ENCODE measurements at places on chromosomes 7 and 10.
A peak's percentile ranks its signal among the peaks of the same experiment; 100 is the strongest.

DNA sequence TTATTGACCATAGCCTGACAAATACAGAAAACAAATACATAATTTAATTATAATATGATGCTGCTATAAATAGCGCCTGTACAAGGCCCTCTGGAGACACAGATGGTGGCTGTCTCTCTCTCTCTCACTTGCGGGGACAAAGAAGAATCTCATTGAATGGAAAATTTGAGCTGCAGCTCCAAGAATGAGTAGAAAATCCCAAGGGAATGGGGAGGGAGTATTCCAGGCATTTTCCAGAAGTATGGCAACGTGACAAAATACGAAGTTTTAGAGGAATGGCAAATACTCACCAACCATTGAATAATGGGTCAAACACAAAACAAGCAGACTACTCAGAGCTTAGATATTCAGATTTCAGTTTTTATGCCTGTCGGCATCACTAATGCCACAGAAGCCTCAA, 179.9 kb downstream of the NRP1 start:
- no peak for DNase-seq

DNA sequence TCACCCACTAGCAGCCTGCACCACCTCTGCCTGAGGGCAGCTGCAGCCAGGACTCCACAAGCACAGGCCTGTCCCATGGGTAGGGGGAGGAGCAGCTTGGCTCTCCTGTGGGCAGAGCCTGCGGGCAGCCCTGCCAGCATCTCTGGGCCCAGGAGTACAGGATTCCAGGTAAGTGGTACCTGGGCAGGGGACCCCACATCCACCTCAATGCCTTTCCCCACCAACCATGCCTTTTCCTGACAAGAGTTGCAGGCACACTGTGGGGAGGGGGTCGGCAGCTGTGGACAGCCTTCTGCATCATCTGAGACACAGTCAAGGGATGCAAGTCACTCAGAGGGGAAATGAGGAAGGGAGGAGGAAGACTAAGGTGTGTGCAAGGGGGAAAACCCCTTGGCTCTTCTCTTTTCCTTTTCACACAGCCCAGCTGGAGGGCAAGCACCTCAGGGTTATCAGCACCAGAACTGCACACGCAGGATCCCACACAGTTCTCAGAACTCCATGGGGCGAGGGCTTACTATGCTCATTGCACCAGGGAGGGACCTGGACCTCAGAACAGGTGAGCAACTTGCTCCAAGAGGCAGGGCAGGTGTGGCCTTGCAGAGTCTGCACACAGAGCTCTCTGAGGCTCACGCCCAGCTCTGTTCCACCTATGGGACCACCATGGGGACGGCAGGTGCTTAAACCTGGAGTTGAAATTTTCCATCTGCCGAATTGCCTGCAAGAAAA, 16.5 kb upstream of the ANTXRL start:
- DNase-seq: no peak

DNA sequence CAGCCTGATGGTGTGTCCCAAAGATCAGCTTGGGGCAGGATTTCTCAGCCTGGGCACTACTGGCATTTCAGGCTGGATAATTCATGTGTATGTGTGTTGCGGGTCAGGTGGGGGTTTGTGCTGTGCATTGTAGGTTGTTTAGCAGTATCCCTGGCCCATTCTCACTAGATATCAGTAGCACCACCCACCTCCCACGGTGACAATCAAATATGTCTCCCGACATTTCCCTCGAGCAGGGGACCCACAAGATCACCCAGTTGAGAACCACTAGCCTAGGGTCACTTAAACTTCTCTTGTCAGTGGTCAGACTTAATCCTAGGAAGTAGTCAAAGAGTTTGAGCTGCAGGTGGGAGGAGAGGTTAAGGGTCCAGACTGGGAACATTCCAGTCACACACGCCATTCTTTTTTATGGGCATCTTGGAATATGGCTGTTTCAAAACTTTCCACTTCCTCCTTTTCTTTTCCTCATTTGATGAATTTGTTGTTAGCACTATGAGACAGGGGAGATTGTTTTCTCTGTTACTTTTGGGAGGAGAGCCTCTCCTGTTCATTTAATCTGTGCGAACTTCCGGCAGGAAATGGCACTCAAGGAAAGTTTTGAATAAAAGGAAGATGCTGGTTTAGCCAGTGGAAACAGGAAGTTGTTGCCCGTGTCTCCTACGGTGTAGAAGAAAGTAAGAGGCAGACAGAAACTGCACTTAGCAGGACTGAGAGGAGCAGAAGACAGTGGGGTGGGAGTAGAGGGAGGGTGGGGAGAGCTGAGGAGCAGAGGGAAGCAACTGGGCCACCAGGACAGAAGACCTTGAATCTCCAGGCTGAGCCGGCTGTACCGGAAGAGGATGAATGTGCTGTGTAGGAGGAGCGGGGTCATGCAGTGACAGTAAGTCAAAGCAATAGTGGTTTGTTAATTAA, 17.6 kb upstream of the EXOC6 start:
- no peak for DNase-seq

- DNase-seq: peak; percentile 9
These were observed 45.4 kb downstream of the NAMPT start for GRCh38 chr7:106239406-106239805.

DNA sequence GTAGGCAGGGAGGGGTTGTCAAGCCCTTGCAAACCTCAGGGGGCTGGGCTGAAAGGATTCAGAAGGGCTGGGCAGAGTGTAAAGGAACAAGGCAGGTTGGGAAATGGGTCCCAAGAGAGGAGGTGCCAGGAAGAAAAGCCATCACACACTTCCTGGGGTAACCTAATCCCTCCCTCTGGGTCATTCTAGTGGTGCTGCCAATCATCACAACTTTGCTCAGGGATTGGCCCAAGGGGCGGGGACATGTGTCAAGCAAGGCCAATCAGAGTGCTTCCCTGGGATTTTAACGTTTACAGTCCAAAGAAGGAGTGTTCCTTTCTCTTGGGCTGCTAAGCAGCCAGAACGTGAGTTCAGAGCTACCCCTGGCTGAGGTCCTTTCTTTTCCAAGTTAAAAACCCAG, 57.1 kb upstream of the NPTX2 start:
- no peak for DNase-seq

DNA sequence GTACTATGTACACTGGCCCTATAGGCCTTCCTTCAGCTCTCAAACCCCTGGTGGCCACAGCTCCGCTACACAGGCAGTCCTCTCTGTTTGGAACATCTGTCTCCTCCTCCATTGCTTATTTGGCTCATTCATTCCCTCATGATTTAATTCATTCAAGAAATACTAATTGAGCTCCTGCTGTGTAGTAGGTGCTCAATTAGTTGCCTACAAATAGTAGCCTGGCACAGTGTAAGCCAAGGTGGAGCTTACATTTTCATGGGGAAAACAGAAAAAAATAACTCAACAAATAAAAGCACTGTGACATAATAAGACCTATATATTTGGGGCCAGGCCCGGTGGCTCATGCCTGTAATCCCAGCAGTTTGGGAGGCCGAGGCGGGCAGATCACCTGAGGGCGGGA, 3.4 kb upstream of the FIS1 start:
- DNase-seq: no peak

DNA sequence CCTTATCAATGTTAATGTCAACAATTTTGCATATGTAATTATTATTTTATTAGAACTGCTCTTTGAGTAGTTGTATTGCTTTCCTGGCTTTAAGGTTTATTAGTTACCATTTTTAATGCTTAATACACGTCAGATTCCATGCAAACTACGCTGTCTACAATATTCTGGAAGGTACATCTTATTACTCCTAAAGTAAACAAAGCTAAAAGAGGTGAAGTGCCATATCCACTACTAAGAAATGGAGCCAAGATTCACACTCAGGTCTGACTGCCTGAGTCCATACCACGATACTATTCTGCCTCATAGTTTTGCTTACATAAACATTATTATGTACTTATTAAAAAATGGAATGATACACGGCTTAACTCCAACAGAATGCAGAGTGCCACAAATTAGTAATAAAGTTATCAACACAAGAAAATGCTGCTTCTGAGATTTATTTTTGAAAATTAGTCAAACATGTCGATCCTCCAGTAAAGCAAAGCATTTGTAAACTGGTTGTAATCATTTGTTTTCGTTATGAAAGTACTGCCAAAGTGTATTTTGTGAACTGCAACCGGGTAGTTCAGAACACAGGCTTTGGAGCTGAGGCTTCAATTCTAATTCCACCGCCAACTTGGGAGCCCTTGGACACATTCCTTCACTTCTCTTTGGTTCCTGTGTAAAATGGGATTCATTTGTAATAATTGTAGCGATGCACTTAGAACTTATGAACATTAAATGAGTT, 1.1 kb upstream of the DMTF1 start:
- no peak for DNase-seq

GRCh38 chr10:42989481-42989921, 87.4 kb upstream of the RET start:
- no peak for DNase-seq

DNA sequence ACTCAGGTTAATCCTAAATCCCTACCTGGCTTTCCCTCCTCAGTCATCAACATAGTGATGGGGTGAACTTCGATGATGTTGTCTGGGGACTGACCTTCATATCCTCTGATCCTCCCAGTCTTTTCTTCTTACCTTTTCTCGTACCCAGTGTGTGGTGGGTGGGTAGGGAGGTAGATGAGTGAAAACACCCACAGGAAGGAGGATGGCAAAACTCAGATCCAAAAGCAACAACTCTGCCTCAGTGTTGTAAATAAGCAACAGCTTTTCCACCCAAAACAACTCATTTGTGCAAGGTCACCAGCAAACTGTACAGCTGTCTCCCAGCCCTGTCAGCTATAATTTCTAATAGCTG, 38.6 kb downstream of the VOPP1 start:
- DNase-seq: no peak

- no peak for DNase-seq
These were observed 51.0 kb downstream of the HHEX start for GRCh38 chr10:92740762-92741161.

- peak; percentile 19 for DNase-seq
These were observed 90.2 kb downstream of the IPMK start for GRCh38 chr10:58177362-58177947.

DNA sequence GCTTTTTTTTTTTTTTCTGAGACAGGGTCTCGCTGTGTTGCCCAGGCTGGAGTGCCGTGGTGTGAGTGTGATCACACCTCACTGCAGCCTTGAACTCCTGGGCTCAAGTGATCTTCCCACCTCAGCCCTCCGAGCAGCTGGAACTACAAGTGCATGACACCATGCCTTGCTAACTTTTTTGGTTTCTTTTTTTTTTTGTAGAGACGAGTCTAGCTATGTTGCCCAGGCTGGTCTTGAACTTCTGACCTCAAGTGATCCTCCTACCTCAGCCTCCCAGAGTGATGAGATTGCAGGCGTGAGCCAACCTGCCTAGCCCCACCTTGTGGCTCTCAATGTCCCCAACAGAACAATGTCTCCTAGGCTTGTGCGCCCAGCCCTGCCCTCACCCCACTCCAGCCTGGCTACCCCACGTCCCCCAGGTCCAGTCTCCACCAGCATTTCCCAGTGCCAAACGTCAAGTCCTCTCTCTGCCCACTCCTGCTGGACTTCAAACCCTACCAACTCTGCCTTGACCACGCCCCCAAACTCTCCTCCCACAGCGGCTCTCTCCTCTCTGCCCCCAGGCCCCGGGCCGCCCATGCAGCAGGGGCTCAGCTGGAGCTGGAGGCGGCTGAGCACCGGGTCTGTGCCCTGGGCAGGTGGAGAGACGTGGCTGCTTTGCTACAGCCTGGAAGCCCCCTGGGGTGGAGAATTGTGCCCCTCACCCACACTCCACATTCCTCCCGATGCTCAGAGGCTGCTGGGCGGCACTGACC, 18.9 kb downstream of the BHLHA15 start:
- DNase-seq: no peak

- DNase-seq: peak; percentile 53
These were observed 65.8 kb upstream of the PRSS58 start for GRCh38 chr7:142323706-142324105.

DNA sequence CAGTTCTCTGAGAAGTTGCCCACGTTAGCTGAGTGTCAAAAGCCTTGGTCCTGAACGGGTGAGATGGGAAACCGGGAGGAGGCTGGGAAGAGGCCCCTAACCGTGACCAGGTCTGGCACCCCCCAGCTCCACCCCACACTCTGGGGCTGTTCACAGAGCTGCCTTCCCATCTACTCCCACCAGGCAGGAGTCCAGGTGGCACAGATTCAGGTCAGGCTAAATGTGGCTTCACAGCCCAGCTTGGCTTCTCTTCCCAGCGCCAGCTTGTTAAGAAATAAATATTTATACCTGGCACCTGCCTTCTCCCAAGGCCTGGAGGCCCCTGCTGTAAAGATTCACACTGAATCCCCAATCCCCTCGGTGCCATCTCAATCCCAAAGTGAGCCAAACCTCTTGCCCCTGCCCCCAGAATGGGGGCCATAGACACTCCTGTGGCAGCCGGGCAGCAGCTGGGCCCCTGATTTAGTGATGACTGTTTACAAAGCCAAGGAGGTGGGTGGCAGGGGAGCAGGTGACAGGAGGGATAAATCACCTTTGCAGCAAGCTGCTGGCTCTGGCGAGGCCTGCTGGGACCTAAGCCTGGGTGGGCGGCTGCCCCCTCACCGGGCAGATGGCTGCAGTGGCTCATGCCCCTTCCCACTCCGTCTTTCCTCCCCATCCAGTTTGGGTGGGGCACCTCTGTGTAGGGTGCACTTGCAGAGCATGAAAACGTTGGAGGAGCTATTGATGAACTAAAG, 72.5 kb downstream of the GOLGA7B start:
- DNase-seq: no peak

GRCh38 chr10:78953113-78953798, 115.5 kb upstream of the ZMIZ1 start:
- no peak for DNase-seq

- DNase-seq: no peak
These were observed 153.3 kb downstream of the ELMO1 start for GRCh38 chr7:37295401-37295800.

GRCh38 chr10:91061608-91062007, 140.7 kb upstream of the ANKRD1 start:
- DNase-seq: no peak

DNA sequence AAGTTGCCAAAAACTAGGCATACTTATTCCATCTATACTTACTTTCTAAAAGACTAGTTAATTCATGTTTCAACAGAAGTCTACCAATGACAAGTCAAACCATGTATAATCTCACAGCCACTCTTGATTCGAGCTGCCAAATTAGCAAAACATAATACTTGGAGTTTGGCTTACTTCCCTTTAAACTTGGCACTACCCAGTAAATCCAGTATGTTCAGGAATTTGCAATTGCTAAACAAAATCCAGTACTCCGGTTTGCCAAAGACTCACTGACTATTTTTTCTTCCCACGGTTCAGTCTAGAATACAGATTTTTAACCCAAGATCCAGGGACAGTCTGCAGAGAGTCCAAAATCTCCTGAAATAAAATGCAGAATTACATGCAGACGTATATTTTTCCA, 4.6 kb downstream of the OAT start:
- peak; percentile 54 for DNase-seq

GRCh38 chr7:152336754-152337368, 98.9 kb downstream of the KMT2C start:
- peak; percentile 54 for DNase-seq

- DNase-seq: no peak
These were observed 26.6 kb downstream of the GIMAP8 start for GRCh38 chr7:150476819-150477631.
